SK-N-MC (cell line): ENCODE measurements at places on chromosomes 12 and 14.

- DNase-seq: no peak
These were observed 33.0 kb downstream of the CYP46A1 start for GRCh38 chr14:99716850-99717681.

GRCh38 chr12:96514328-96514727 is 25.0 kb downstream of the CFAP54 start:
- no peak for DNase-seq

- no peak for DNase-seq
These were observed 6.8 kb upstream of the RNU7-1 start for GRCh38 chr12:6936636-6937480.

GRCh38 chr14:79638672-79639266 is 572.5 kb downstream of the DIO2 start:
- DNase-seq: no peak

- DNase-seq: no peak
These were observed 249.6 kb upstream of the G2E3 start for GRCh38 chr14:30309405-30309804.

DNA sequence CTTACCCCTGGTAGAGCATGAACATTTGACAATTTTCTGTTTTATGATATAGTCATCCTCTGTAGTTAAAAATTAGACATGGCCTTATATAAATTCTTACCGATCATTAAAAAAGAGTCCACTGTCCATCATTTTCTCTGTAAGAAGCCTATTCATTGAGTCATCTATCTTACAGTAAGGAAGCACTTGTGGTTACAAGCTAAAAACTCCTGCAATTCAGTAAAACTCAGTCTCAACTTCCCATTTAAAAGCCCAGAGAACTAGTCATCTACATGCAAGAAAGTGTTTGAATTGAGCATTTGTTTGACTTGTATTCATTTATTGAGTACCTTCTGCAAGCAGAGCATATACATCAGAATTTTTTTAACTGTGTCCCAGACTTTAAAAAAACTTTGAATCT is 63.3 kb downstream of the GTF2A1 start:
- DNase-seq: no peak

DNA sequence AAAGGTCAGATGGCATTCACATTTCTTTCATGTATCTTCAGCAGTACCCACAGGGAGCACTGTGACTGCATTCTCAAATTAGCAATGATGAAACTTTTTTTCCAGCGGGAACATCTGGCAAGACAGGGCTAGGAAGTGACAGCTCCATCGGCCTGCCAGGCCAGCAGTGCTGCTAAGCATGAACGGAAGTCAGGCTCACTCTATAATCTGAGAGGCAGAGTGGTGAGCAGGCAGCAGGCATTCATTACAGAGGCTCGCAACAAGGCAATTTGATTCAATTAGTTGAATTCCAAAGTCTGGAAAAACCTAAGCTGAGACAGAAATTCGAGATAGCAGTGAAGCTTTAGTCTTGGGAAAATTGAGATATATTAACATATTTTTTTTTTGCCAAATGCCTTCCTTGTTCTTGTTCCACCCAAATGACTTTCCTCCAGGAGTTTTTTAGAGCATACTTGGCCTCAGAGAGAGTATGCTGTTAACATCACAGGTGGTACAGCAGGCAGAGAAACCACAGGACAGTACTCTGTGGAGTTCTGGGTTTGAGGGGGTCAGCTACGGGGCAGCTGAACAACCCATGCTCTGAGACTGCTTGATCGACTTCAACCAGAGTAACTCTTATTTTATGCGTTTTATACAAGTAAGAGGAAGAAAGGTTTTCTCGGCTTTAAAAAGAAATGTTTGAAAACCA is 414.9 kb downstream of the APAF1 start:
- peak; percentile 51 for DNase-seq

DNA sequence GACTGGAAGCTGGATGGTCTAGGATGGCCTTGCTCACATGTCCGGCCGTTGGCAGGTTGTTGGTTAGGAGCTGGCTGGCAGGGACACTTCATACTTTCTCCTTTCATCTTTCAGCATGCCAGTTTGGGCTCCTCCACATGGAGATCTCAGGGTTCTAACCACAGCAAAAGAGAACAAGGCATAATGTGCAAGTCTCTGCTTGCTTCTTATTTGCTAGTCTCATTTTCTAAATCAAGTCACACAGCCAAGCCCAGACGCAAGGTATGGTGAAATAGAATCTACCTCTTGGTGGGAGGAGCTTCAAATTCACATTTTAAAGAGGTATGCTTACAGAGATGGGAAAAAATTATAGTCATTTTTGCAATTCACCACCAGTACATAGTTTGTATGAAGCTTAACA is 69.1 kb upstream of the NAP1L1 start:
- DNase-seq: no peak

DNA sequence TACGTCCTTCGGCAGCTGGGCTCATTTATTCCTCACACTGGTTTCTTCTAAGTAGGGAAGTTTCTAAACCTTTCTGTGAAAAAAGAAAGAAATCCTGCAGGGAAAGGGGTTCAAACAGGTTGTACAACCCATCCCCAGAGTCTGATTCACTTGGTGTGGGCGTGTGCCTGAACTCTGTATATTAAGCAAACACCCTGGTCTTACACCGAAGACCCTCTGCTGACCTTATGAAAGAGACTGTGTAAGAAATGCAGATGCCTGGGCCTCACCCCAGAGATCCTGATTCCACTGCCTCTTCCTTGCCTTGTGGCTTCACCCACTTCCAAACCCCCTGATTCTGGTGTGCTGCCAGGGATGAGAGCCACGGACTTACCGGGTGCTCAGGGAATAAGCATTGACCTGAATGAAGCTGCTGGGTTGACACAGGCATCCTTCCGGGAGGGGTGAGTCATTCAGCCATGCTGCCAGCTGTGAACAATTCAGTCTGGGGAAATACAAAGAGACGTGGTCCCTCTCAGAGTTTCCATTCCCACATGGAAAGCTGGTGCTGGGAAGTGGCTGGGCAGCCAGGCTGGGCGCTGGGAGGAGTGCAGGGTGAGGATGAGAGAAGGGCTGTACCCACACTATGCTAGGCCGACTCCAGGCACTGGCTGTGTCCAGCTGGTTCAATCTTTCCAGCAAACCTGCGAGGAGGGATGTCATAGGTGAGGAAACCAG is 26.5 kb upstream of the ACTN1 start:
- DNase-seq: no peak

DNA sequence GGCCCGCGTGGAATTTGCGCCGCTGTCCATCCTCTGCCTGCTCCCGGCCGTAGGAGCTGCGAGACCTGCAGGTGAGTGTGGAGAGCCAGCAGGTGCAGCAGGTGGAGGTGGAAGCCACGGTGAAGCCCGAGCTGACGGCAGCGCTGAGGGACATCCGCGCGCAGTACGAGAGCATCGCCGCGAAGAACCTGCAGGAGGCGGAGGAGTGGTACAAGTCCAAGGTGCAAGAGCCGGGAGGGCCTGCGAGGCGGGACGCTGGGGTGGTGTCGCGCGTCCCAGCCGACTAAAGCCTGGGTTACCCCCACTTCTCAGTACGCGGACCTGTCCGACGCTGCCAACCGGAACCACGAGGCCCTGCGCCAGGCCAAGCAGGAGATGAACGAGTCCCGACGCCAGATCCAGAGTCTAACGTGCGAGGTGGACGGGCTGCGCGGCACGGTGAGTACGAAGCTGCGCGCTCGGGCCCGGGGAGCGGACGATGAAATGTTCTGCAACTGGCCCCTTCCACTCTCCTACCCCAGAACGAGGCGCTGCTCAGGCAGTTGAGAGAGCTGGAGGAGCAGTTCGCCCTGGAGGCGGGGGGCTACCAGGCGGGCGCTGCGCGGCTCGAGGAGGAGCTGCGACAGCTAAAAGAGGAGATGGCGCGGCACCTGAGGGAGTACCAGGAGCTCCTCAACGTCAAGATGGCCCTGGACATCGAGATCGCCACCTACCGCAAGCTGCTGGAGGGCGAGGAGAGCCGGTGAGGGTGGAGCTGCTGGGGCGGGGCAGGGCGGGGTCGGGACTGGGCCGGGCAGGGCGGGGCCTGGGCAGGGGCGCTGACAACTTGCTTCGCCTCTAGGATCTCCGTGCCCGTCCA is 2.1 kb downstream of the PRPH start:
- DNase-seq: no peak

- no peak for DNase-seq
These were observed 1036.5 kb upstream of the NOVA1 start for GRCh38 chr14:27634056-27634970.

DNA sequence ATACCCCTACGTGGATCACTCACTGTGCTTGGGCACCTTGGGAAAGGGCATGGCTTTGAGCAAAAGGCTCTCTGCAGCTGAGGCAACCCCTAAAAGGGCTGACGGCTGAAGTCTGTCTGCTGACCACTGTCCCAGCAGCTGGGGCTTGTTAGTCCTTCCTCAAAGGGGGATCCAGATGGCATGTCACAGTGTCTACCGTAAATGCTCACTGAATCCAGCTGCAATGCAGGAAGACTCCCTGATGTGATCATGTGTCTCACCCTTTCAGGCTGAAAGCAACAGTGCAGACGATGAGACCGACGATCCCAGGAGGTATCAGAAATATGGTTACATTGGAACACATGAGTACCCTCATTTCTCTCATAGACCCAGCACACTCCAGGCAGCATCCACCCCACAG is 12.4 kb downstream of the OAS1 start:
- DNase-seq: no peak

DNA sequence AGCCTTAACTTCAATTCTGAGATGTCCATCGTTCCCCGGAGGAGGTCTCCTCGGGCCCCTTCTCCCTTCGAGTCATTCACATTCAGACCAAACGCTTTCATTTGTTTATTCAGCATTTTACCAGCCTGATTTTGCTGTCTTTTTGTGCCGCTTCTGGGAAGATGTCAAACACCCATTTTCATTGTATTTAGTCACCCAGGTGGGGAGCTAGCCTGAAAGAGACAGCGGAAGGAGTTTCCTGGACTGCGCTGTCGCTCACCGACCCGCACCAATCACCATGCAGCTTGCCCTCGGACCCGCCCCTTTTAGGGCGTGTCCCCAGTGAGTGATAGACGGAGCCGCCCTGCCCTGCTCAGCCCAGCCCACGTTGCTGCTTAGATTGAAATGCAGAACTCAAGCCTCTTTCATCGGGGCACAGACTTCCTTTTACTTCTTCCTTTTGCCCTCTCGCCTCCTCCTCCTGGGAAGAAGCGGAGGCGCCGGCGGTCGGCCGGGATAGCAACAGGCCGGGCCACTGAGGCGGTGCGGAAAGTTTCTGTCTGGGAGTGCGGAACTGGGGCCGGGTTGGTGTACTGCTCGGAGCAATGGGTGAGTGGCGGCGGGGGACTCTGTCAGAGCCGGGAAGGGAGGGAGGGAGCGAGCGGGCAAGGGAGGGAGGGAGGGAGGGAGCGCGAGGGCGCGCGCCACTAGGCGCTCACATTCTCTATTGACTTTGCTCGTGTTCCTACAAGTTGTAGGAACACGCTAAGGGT is at the start of gene PAX9:
PAX9 (plus strand) TSS at position 355 of the 752 bp plus-strand sequence; CDS start at position 585, 230 bp downstream.
- peak; percentile 56 for DNase-seq
